ENCODE measurements at places on chromosomes 6 and 20.

GRCh38 chr6:85685713-85686112 is 43.0 kb upstream of the SYNCRIP start:
- DNase-seq: no peak

GRCh38 chr20:18533978-18534644 is 26.4 kb downstream of the SEC23B start:
- no peak for DNase-seq

DNA sequence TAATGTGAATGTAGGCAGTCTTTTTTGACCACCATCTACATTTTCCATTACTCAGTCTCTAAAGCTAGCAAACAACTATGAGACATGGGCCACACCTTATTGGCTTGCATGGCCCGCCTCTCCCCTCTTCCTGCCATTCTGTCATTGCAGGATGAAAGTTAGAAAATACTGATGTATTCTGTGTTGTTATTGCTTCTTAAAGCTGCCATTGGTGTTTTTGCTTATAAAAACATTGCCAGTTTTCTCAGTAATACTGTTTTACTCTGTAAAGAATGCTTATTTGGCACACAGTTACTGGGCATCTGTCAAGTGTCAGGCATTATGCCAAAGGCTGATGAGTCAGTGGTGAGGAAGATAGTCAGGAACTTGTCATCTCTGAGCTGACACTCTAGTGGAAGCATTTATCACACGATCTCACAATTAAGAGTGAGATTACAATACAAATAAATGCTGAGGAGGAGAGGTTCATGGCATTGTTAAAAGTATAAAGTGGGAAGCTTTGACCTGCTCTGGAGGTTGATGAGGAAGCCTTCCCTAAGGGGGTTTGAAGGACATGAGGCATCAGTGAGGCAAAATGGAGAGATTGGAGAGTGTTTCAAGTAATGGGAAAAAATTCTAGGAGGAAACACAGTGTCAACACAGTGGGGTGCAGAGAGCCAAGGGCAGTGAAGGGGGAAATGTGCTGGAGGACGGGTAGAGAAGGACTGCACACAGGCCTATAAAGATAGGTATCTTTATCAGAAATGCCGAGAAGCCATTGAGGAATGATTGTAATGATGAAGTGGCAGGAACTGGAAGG is 14.7 kb downstream of the KLHL32 start:
- DNase-seq: no peak

DNA sequence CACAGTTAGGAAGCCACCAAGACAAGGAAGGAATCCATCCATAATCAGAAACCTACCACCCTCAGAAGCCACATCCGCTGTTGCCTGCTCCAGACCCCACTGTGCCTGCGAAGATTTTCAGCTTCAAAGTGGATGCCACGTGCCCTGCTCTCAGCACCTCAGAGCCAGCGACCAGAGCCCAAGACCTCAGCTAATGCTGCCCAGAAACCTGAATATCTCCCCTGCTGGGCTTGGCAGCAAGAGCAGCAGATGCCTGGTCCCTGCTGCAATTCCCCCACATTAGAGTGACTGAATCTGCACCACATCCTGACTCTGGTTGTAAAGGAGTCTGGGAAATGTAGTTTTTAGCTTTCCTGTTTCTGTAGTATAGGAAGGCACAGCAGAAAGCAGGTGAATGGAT is 10.7 kb upstream of the ULBP3 start:
- no peak for DNase-seq

- no peak for DNase-seq
Measured at GRCh38 chr6:15512126-15512525, 150.7 kb downstream of the DTNBP1 start.

- no peak for DNase-seq
Measured at GRCh38 chr6:43016943-43017334, 2.9 kb downstream of the KLHDC3 start.

- DNase-seq: no peak
Measured at GRCh38 chr20:62659488-62660239, 17.4 kb downstream of the SLCO4A1 start.

GRCh38 chr6:11144393-11144851 is 32.9 kb upstream of the ERVFRD-1 start:
- peak; percentile 60 for DNase-seq

GRCh38 chr6:82507112-82507511 is 143.5 kb downstream of the TPBG start:
- no peak for DNase-seq

Data from stimulated activated CD4-positive, alpha-beta T cell treated with anti-CD3 and anti-CD28 coated beads, Interleukin-1b, Interleukin-23, amount 100 ng/mL, for 1 hour (primary cell).